Activated T-helper 17 cell treated with anti-CD3 and anti-CD28 coated beads, Interleukin-2, amount 50 U/mL, for 72 hours (primary cell): ENCODE measurements at places on chromosomes 6 and 20. TPM values are rescaled to one million over a fixed set of nuclear protein-coding genes. Genes with fewer than 3 reads are reported as not detected.

DNA sequence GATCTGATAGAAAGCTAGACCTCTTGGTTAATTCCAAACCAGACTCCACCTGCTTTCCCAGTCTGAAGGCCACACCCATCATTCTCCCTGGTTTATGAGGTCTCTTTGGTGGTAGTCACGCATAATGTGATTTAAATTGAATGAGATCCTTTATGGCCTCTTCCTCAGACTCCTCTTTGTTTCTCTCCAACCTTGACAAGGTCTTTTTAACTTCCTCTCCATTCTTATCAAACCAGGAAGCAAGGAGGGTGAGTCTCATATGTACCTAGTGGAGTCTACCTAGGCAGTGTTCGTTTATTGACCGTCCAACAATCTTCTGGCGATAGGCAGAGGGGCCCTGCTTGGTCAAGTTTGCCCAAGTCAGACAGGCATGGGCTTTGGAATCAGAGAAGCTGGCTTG, 184.2 kb upstream of the LAMP5 start:
- ATAC-seq, result no peak

GRCh38 chr20:16479666-16480065, 93.6 kb downstream of the KIF16B start:
- no peak for ATAC-seq

DNA sequence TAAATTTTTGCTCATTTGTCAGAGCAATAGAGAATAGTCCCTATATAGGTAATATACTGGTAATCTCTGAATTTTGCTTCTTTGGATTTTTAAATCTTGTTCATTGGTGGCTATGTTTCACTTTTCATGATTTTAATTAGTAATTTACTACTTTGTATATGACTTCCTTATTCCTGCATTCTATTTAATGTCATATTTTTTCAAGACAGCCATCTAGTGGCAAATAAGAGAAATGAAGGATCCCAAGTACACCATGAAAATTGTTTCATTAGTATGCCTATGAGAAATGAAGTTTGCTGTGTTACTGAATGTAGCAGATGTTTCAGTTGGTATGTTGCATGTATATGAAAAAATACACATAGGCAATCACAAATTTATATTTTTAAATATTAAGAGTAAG, 82.4 kb downstream of the ZNF292 start:
- ATAC-seq, result peak; percentile 52

- ATAC-seq, result no peak
These were observed 36.4 kb downstream of the C20orf203 start for GRCh38 chr20:32637311-32637710.

GRCh38 chr6:146741609-146742008, 142.8 kb downstream of the ADGB start:
- ATAC-seq, result no peak

DNA sequence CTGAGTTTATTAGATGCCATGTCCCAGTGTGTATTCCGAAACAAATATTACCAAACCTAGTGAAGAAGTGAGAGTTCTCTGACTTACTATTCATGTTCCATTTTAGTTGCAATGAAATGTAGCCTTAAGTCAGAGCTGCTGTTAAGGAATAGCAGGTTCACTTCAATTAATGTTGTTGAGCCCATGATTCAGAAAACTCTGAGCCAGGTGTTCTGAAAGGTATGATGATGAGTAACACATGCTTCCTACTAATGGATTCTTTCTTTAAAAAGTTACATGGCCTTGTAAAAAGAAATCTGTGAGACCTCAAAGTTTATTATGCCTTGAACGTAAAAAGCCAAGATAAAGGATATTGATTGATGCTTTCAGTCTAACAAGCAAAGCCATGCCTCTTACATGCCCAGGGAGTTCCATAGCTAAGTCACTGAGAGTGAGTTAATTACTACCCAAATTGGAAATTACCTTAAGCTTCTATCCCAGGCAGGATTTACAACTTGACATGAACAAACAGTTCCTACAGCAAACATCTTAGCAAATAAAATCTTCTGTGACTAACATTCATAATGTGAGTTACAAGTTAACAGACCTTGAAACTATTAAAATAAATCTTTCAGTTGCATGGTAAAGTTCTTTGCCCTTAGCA, 122.9 kb downstream of the AKAP7 start:
- no peak for ATAC-seq

DNA sequence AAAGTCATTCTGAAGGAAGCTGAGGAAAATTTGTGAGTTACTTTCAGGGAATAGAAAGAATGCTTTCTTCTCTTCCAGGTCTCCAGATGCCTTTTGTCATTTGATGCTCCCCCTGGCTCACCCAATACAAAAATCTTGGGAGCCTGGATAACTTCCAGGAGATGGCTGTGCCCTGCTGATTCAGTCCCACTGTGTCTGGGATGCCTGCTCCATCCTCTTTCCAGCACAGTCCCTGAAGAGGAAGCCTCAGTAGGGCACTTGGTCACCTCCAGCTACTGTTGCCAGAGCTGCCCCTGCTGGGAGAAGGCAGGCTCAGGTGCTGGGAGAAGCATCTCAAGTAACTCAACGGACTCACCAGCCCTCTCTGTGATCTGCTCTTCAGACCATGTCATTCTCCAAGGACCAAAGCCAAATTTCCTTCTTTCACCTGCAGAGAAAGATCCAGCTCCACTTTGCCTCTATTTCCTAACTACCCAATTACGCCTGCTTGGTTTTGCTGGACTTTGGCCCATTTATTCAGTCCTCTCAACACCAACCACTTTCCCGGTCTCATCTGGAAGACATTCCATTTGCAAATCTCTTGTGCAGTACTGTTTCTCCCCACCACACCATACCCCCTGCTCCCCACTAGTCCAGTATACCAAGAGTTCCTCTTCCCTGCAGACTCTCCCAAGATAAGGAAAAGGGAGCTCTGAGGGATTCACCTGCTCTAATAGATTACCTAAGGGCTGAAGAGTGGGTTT, 53.3 kb downstream of the SLC23A2 start:
- no peak for ATAC-seq

The PDE7B gene
- 0.04 TPM for total RNA-seq

The OR2J3 gene
- not detected for total RNA-seq

The SDC4 gene
- total RNA-seq, result 21.6 TPM

The FKBP1C gene
- not detected for total RNA-seq

The TRIM38 gene
- total RNA-seq, result 26.7 TPM
